ENCODE measurements at places on chromosomes 2 and 18.

- no peak for DNase-seq
These were observed 31.0 kb upstream of the ASPRV1 start for GRCh38 chr2:69992310-69993047.

DNA sequence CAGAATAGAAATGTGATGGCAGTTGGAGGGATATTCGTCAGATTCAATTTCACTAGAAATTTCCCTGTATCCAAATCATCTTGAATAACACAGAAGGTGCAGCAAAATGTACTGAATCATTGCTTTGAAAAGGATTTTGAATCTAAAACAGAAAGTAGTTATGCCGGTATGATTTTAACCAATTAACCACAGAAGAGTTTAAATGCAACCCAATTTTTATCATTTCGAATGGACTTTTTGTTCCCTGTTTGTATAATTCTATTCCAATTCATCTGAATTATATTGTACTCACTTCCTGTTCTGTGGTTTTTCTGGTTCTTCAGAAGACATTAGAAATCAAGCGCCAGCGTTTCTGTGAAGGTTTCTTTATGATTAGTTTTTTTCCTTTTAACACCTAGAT is 190.4 kb downstream of the MYO3B start:
- no peak for DNase-seq

DNA sequence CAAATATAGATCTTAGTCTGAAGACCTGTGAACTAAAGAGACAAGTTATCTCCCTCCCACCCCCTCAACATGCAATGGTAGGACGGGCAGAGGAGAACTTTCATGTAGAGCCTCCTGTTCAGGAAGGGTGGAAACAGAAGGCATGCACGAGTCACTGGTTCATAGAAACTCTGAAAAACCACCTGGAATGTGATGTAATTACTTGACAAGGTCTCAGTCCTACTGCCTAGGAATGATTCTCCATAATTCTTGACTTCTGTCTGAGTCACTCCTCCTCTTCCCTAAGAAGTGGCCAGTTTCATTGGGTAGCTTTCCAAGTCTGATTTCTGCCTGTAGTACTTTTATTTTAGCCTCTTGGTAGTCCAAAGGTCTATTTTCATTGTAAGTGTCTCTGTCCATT is 277.3 kb downstream of the PTPRM start:
- DNase-seq: no peak

GRCh38 chr2:12463189-12463588 is 253.5 kb upstream of the TRIB2 start:
- no peak for DNase-seq

DNA sequence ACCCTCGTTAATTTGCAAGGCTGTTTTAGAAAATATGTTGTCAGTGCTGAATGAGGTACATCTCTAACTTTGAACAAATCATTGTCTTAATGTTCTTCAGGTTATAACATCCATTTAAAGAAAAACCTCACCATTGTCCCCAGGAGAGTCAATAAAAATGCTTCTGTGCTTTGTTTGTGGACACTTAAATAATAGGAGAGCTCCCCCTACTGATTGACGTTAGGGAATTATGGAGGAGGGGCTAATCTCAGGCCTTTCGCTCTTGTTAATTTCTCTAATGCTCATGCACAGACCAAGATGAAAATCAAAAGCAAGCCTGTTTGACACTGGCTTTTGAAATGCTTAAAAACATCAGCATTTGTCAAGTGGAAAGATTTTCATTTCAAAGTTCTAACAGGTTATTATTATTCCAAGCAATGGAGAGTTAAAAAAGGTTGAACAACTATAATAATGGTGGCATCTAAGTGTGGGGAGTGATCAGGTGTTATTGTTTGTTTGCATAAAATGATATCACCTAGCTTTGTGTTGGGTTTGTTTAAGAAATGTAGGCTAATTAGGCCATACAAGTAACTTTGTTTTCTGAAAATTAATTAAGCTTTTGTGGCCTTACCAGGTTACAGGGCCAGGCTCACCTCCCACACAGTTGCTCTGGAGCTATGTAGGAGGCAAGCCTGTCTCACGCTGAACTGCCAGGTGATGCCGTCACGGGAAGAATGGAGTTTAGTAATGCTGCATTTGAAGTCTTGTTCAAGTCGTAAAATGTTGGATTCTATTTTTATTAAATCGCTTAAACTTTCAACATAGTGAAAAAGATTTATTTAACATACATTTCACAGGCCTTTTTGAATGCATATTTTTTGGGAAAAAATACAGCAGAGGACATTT is 51.7 kb upstream of the SMIM21 start:
- peak; percentile 61 for DNase-seq

GRCh38 chr2:191013682-191013931 is 364 bp downstream of the STAT1 start:
- DNase-seq: no peak

DNA sequence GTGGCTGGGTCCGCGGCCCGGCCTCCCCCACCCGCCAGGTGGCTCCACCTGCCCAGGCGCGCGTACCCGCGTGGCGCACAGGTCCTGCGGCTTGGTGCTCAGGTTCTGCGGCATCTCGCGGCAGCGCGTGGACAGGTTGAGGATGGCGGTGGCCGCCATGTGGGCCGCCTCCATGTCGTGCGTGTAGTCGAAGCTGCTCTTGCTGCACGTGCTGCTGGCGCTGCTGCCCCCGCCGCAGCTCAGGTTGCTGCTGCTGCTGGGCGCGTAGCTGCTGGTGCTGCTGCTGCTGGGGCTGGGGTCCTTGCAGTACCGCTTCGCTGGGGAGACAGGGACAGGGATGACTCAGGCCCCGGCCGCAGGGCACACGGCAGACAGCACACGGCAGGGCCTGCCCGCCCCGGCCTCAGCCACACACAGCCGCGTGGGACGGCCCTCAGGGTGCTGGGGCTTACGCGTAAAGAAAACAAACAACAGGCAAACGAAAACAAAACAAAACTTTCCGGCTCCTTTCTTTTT is 147.7 kb upstream of the PXDN start:
- no peak for DNase-seq

DNA sequence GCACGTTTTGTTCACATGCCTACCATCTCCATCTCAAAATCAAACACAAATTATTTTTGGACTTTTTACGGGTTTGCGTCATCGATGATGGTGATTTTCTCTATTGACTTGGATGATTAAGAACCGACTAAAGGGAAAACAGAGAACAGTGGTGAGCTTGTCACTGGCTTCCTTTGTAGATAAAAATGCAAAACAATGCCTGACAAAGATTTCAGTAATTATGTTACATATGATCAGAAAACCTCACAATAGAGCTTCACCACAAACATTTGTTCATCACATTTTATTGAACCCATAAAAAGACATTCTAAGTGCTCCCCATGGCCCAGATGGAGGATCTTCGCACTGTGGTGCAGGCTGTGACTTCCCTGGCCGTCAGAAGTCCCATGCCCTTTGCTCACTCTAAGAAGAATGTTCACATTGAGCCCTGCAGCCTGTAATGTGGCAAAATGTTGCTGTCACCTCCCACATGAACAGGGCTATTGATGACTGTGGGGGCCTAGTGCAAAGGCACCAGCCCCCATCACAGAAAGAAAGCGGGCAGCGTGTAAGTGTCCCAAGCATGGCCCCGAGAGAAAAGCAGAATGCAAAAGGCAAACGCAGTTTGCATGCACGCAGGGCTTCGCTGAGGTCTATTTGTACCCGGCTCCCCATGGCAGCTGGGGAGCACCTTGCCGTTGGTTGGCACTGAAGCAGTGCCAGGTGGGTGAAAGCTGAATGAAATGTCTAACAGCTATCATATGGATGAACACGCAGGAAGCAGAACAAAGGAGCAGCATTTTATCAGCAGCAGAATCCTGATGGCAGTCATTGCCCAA is 60.6 kb downstream of the BCL2 start:
- DNase-seq: no peak
